ENCODE measurements at places on chromosomes 2 and 18.

GRCh38 chr18:58565021-58565420 lies 63.9 kb downstream of the ALPK2 start:
- peak; percentile 20 for DNase-seq

DNA sequence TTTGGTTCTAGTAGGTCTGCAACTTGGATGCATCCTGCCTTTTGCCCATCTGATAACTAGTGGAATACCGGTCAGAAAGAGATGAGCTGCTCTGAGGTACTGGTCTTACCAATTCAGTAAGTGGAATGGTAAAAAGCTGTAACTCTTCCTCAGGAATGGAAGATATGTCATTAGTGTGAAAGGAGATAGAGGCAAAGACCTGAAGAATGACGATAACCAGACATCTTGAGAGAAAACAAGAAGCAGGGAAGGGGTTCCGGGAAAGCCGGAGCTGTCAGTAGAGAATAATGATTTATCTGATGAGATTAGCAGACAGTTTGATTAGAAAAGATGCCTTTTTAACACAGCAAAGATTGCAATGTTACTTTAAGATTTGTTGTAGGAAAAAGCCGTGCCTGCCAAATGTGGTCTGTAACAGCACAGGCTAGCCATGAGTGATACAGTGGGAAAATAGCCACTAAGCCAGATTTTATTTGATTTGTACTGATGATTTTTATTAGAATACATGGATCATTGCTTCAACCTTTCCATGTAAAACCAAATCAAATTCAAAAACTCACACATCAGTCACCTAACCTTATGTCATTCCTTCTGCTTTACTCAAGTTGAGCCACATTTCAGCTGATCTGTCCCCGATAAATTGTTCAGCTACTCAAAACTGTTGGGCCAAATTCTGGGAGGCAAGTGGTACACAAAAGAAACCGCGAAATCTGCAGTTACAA lies 110.0 kb downstream of the TCF4 start:
- no peak for DNase-seq

- no peak for DNase-seq
Observed at GRCh38 chr18:73901151-73901550, 246.5 kb downstream of the FBXO15 start.

- no peak for DNase-seq
Observed at GRCh38 chr2:5359397-5359796, 332.8 kb upstream of the SOX11 start.

GRCh38 chr2:239222312-239222660 lies 178.5 kb downstream of the HDAC4 start:
- no peak for DNase-seq

DNA sequence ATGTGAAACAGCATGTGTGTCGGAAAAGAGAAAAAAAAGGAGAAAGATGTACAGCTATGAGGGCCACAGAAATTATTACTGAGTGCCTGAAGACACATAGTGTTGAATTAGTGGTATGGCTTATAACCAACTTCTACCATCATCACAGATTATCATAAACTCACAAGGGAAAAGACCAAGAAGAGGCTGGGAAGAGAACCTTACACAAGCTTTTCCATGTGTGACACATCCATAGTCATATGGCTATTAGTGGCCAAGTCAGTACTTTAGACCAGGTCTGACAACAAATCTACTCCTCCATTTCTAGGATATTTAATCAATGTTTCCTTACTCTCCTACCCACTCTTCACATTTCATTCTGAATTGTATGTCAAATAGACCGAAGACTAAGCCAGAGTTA lies 3.5 kb upstream of the GALNT5 start:
- DNase-seq: no peak

DNA sequence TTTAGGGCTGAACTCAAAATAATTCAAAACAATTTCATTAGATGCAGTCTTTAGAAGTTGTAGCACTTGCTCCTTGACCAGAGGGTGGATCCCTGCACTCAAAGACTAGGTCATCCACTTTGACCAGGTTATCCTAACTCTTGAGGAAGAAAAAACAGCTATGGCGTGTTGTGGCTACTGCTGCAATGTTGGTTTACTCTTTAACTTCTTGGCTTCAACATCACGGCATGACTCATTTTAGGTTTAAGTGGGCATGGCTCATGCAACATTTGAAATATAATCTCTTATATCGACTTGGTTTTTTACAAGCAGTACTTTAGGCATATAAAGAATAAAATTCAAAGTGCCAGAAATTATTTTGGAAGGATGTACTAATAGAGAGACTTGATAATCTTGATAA lies 35.4 kb downstream of the ANKRD29 start:
- peak; percentile 27 for DNase-seq

- no peak for DNase-seq
Observed at GRCh38 chr18:13141209-13141608, 77.4 kb upstream of the LDLRAD4 start.

DNA sequence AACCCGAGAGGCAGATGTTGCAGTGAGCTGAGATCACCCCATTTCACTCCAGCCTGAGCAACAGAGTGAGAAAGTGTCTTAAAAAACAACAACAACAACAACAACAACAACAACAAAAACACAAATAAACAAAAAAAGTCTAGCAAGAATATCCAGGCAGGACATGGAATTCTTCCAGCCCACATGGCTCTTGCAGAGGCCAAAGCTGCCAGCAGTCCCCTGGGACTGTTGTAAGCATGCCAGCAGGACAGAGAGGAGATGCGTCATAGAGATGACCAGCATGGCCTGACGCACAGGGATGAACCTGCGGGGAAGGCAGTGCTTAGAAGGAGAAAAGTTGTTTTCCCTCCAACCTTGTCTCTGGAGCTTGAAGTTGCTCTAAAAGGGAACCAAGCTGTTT lies 182.3 kb upstream of the PGAP1 start:
- DNase-seq: no peak

GRCh38 chr18:2958819-2959298 lies 54.1 kb downstream of the LPIN2 start:
- DNase-seq: no peak

DNA sequence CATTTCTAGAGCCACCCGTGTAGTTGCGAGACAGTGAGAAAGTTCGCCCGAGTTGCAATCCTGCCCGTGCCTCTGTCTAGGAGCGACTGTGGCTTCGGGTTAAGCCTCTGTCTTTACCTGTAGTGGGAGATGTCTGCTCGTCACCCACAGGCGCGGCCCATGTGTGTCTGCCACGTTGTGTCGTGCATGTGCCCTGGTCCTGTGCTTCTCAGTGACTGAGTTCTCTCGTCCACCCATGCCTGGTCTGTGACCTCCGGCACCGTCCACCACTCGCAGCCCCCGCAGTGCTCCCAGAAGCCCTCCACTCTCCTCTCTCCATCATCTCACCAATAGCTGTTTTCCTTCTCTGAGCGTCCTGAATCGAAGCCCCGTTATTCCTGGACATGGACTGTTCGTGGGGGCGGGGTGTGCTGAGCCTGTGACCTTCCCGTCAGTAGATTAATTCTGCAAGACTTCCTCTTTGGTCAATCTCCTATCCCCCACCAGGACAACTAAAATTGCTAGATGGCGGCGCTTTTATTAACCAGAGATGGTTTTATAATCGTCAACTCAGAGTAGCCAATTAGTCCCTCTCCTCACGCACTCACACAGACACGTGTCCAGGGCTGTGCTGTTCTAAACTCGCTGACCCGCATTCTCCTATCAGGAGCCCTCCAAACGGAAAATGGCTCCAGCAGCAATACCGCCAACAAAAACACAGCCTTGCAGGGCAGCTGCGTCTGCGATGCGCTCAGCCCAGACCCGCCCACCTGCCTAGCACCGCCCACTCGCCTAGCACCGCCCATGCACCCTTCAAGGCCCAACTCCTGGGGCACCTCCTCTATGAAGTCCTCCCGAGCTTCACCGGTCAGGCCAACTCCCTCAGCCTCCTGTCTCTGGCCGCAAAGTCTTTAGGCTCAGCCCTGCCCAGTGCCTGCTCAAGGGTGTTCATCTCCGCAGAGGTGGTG lies 119.4 kb downstream of the TWIST2 start:
- DNase-seq: no peak

- no peak for DNase-seq
Observed at GRCh38 chr2:106798826-106799552, 87.0 kb downstream of the ST6GAL2 start.

DNA sequence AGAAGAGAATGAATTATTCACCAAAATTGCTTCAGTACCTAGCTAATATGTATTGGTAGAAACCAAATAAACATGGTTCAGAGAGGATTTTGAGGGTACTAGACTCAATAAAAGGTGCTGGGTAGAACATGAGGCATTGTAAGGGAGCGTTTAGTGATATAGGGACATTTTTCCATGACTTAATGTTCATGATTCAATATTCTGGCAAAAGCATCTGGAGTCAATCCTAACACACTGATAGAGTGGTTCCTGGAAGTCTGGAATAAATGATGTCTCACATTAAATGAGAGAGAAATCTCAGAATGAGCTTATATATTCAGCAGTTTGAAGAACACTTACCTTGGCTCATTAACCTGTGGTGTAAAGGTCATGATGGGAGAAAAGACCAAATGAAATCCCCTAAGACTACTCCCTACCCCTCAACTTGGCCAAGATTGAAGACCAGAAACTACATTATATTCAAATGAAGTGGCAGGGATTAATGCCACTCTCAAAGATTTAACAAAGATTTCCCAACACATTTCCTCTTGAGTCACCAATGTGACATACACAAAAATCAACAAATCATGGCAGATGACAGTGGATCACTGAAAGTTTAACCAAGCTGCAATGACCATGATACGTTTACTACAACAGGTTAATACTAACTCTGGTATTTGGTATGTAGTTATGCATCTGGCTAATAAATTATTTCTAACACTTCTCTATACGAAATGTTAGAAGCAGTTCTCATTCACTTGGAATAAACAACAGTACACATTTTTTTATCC lies 309.5 kb downstream of the SATB2 start:
- no peak for DNase-seq

DNA sequence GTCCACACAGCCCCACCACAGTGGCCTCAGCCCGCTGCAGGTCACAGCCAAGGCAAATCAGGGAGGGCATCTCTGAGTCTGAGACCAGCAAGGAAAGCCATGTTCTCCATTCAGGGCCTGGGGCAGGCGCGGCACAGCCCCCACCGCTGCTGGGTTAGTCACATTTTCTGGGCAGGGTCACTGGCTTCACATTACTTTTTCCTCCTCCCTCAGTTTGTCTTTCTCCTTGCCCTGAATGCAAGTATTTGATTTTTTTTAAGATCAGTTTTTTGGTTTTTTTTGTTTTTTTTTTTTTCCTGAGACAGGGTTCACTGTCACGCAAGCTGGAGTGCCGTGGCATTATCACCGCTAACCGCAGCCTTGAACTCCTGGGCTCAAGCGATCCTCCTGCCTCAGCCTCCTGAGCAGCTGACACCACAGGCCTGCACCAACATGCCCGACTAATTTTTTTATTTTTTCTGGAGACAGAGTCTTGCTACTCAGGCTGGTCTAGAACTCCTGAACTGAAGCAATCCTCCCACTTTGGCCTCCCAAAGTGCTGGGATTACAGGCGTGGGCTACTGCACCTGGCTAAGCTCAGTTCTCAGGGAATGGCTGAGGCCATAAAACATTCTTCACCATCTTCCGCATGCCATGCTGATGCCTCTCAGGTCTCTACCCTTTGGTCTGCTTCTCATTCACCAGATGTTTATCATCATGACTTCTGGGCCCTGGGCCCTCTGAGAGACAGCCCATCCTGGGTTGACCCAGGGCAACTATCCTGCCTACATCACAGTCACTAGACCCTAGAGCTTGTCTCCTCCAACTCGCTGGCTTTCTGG lies 628 bp upstream of the CAPG start:
- DNase-seq: no peak

GRCh38 chr18:13433685-13434084 lies 215.1 kb downstream of the LDLRAD4 start:
- no peak for DNase-seq

Measured in NCI-H1417 (cell line).